ENCODE measurements at places on chromosomes 3 and 15. TPM values are rescaled to one million over a fixed set of nuclear protein-coding genes. Genes with fewer than 3 reads are reported as not detected.

The GOLGA6B gene
- polyA plus RNA-seq: not detected

The MKRN3 gene
- polyA plus RNA-seq: 1.3 TPM

GRCh38 chr15:77527164-77527778, 105.4 kb downstream of the LINGO1 start:
- no peak for DNase-seq
- H3K4me1 ChIP-seq: no peaks in the 10 kb centered on the region
- no peak overlapping the region for H3K4me3 ChIP-seq
- H3K27me3 ChIP-seq: no peaks in the 10 kb centered on the region

GRCh38 chr3:196251918-196252317, 35.6 kb downstream of the SLC51A start:
- H3K4me1 ChIP-seq: no peaks in the 10 kb centered on the region
- no peak overlapping the region for H3K27ac ChIP-seq
- no peak overlapping the region for H3K4me3 ChIP-seq
- DNase-seq: no peak

GRCh38 chr3:21654662-21655061, 96.3 kb downstream of the ZNF385D start:
- DNase-seq: no peak
- no peak overlapping the region for H3K4me3 ChIP-seq

DNA sequence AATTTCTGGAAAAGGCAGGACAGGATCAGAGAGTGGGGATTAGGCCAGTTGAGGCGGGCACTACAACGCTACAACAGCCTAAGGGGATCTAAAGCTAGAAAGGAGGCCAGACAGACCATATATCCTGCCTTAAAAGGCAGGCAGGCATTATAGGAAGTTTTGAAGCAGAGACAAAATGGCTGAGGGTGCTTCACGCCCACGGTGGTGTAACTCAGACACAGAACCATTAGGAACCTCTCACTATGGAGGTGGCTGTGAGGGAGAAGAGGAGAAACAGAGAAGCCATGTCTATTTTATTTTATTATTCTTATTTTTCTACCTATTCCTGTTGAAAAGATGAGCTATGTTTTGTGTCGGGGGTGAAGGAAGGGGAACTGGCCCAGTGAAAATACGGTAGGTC, 2.1 kb upstream of the USP4 start:
- no peaks in the 10 kb centered on the region for H3K27me3 ChIP-seq
- H3K4me1 ChIP-seq: peaks cover 22% of the 10 kb centered on the region
- DNase-seq: no peak
- H3K36me3 ChIP-seq: peaks cover under 1% of the 10 kb centered on the region
- H3K27ac ChIP-seq: peak overlapping the region; percentile 8

Measured in thymus (tissue), 14 donors.